Esophagus squamous epithelium (tissue), 5 donors: ENCODE measurements at places on chromosomes 2 and 18.

DNA sequence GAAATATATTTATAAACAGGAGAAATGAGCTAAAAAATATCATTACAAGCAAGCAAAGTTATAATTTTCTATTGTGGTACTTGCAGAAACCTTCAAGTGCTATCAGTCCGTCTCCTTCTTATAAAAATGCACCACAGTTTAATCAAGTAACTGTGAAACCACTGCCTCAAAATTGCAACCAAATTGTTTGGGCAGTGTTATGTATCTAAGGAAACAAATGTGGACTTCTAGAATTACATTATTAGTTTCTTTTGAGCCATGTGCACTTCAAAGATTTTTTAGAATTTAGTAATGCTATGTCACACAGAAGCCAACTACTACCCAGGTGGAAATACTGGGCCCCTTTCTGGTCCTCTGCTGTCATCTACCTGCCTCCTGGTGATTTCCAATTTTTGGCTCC lies 495.6 kb downstream of the NYAP2 start:
- no peak for DNase-seq

DNA sequence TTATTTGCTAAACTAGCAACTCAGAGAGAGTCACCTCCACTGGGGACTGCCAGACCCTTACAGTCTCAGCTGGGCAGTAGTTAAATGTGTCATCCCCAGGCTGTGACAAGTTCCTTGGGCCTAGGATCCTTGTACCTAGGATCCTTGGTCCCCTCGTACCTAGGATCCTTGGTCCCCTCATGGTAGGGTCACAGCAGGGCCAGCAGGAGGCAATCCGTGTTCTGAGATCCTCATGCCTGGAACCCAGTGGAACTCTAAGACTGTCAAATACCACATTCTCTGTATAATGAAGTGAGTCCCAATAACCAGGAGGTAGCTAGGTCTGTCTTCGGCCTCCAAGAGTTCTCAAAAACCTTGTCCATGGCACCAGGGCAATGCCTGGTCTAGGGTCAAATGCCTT lies 60.8 kb downstream of the LYPD6B start:
- DNase-seq, result no peak

DNA sequence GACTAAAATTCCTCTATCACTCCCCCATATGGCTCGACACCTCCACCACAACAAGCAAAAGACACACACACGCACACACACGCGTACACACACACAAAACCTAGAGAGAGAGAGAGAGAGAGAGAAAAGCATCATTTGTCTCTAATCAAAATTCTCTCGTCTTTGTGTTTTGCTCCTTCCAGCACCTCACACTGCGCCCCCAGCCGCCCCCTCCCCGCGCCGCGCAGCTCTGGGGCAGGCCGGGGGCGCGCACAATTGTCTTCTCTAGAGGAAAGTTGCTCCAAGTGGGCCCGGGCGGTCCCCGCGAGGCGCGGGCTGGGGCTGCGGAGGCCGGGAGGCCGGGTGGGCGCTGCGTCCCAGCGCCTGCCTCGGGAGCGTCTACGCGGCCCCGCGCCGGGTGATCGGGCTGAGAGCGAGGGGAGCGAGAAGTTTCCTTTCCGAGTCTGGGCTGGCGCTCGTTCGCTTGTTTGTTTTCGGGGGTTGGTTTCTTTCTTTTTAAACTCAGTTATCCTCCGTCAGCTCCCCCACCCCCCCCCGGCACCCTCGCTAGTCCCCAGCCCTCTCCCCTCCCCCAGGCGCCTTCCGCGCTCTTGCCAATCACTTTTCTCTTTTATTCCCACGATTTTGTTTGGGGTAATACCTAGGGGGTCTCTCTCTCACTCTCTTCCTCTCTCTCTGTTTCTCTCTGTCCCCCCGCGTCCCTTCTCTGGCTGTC lies 4.1 kb downstream of the ZEB2 start:
- DNase-seq, result no peak

DNA sequence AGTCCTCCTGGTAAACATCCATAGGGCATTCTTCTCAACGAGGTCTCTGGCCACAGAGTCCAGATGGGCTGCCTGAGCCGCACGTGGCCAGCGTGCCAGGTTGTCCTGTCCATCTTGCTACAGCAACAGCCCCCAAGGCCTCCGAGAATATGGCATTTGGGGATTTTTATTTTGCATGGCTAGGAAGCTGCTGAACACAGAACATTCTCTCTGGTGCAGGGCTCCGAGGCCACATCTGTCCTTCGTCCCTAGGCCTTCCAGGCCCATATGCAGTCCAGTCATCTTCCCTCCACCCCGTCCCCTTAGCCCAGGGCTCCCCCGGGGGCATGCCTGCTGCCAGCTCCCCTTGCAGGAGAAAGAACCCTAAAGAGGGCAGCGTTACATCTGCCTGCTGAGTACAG lies 2.3 kb downstream of the HDAC4 start:
- DNase-seq, result no peak

DNA sequence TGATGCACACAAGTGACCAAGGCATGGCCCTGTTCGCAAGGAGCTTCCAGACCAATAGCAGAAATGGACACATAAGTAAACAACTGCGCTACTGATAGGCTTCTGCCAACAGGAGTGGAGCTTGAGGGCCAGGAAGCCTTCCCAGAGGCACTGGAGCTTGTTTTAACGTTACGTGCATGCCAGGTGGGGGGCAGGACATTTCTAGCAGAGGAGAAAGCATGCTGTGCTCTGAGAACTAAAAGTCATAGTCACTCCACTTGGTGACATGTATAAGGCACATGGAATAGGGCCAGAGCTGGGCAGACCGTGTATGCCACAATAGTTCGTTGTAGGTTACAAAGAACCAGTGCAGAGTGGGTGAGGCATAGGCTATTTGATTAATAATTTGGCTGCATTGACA lies 184.2 kb downstream of the NEDD4L start:
- DNase-seq, result no peak

GRCh38 chr18:55732227-55733106 lies 144.5 kb upstream of the TCF4 start:
- DNase-seq, result no peak

DNA sequence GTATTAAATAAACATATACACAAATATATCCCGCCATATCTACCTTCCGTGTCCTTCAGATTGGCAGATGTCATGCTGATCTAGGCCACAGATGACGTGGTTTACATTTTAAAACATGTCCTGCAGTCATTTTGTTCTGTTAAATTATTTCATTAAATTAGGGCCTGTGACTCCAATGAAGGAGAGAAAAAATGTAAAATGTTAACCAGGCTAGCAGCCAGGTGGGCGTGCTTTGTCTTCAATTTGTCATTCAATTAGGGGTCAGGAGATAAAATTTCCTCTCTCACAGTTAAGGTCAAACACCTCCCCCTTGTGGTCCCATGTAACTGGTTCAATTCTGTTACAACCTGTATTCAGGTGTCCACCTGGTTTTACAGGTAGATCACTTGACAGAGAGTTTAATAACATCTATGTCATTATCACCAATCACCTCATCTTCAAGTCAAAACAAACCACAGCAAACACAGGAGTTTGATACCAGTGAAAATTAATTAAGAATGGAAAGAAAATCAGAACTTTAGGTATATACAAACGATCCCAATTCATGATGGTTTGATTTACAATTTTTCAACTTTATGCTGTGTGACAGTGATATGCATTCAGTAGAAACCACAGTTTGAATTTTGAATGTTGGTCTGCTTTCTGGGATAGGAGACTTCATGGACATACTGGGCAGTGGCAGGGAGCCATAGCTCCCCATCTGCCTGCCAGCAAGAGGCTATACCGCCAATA lies 339.4 kb downstream of the CMPK2 start:
- no peak for DNase-seq

- no peak for DNase-seq
Measured at GRCh38 chr18:55475916-55476315, 112.1 kb downstream of the TCF4 start.

DNA sequence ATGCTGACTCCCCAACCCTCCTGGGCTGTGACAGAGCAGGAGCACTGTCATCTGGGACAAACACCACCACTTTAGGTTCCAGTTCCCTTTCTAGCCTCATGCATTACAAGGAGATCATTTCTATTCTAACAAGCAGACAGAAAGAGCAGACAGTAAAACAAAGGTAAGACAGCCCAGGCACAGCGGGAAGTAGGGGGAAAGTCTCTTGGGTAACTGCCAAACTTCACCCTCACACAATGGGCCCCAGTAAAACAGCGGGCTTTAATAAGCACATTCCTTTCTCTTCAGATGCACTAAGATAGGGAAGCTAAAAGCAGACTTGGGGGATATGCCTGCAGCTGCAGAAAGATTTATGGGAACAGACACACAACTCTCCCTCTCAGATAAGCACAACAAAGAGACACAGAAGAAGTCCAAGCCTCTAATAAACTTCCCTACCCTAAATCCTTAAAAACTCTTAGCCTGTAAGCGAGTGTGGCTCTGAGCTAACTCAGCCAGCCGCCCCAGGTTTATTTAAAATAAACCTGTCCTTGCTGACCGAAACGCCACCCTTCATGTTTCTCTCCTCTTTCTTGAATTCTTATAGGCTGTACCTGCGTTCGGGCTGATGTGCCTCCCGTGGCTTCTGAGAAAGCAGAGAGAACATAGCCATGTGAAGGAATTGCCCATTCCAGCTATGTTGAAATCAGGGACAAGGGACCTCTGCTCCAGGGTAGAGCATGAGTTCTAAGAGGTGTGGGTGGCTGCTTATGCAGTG lies 726.8 kb upstream of the DDX18 start:
- no peak for DNase-seq

DNA sequence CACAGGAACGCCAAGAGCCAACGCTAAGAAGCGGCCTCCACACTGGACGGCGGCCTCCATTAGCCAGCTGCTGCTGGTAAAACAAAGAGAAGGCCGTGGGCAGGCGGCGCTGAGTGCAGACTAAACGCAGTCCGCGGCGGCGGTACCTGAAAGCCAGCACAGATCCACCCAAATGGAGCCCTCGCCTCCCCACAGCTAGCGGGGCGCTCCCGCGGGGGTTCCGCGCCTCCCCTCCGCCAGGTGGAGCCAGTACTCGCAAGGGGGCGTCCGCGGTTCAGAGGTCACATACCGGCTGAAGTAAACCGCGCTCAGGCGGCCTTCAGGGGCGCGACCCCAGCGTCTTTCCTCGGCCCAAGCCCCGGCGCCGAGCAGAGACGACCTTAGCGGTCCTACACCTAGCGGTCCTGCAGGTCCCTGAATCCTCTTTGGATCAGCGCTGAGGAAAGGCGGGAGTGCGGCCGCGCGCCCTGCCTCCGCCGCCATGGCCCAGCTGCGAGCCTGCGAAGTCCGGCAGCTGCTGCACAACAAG lies 293.1 kb upstream of the ERBB4 start:
- DNase-seq, result no peak

DNA sequence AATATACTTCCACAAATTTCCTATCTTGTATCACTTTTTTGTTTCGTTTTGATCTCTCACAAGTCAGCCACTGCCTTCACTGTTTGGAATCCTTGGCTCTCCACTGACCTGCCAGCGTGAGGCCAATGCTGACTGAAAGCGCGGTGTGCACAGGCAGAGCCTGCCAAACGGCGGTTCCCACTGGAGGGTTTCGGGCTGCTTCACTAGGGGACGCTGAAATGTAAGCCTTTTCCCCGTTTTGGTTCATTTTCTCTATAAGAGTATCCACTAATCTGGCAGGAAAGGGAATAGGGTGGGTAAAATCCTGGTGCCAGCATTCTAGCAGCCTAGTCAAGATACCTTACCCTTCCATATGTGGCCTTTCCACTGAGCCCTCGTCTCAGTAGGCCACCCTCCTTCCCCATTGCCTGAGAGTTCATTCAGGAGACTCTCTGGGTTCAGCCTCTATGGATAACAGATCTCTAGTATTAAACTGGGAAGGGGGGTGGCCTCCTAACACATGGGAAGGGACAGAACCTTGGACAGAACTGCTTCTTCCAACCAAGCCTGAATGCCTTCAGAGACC lies 91.5 kb downstream of the DYM start:
- no peak for DNase-seq

DNA sequence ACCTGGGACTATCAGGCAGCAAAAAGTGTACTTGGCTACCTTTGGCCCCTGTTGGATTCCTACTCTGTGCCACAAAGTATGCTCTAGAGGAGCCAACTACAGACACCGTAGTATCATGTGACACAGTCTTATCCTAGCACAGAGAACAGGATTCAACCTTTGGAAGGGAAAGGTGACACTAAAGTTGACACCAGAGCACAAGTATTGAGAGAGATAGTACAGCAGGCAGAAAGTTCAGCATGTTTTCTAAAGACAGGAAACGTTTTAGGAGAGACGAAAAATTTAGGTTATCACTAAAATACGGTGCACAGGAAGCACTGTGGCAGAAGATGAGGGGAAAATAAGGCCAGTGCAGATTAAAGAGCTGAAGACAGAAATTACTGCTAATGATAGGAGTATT lies 18.6 kb downstream of the SMAD2 start:
- DNase-seq, result no peak

DNA sequence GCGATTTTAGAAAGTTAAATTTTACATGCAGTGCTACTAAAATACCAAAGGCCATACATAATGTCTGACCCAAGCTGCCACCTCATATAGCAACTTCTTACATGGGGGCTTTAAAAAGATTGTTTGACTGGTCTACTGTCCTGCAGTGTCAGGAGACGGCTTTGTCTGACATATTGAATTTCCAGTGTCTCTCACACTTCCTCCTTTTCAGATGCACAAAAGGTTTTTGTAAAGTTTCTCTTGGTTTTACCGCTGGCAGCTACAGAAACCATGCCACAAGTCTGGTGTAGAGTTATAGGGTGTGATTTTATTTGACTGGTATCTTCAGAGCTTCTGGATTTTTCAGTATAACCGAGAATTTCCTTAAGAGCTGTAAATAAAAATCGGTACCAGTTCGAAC lies 1.1 kb upstream of the ASAP2 start:
- DNase-seq, result no peak

GRCh38 chr2:145652571-145653545 lies 1132.9 kb upstream of the ZEB2 start:
- DNase-seq, result no peak

GRCh38 chr2:129877795-129878775 lies 101.4 kb upstream of the RAB6C start:
- no peak for DNase-seq

DNA sequence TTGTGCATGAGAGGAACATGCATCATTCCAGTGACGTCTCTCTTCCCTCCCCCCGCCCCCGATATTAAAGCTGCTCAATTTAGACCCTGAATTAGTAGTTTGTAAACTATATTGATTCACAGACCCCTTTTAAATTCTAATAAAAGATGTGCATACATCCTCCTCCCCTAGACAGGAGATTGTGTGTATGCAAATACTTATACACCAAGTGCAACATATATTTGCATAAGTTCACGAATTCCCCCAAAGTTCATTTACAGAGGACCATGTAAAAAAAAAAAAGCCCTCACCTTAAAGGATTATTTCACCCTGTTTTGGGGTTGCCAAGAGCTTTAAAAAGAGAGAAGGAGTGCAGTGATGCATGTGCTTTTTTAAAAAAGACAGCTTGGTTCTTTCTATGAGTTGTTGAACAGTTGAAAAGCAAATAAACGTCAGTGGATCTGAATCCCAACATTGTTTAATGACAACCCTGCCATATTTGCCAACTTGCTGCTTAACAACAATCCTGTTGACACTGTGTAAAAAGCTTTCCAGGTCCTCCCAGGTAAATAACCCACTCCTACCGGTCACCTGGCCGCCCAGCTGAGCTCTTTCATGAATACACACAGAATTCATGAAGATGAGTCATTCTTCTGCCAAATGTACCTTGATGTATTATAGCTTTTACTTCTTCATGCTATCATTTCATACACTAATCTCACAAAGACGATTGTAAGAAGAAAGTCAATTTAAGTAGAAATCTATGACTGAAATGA lies 211.5 kb downstream of the IKZF2 start:
- no peak for DNase-seq

- DNase-seq, result no peak
Measured at GRCh38 chr2:122583159-122583917, 827.9 kb downstream of the TSN start.
